Lower lobe of right lung (tissue), 2 donors: ENCODE measurements at places on chromosomes 1 and 21. TPM values are rescaled to one million over a fixed set of nuclear protein-coding genes. Genes with fewer than 3 reads are reported as not detected.

DNA sequence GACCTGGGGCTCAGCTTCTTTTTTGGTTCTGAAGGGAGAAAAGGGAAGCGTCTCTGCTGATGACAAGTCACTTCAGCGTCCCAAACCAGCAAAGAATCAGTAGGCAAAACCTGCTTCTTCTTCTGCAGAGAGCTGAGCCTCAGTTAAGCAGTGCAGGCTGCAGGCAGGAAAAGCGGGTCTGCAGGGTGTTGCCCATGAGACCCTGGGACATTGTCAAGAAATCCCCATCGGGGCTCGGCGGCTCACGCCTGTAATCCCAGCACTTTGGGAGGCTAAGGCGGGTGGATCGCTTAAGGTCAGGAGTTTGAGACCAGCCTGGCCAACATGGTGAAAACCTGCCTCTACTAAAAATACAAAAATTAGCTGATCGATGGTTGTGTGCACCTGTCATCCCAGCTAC lies 16.7 kb downstream of the CLDN14 start:
- no peak for DNase-seq

- peak; percentile 55 for DNase-seq
These were observed 615 bp downstream of the GPR161 start for GRCh38 chr1:168135921-168136708.

OR2T11 gene
- not detected for total RNA-seq

GRCh38 chr1:153623101-153623500 lies 4.2 kb downstream of the S100A13 start:
- DNase-seq, result no peak

- DNase-seq, result peak; percentile 35
These were observed 16.0 kb downstream of the MORN1 start for GRCh38 chr1:2375246-2375922.

- no peak for DNase-seq
These were observed 169.8 kb downstream of the DAB1 start for GRCh38 chr1:57254022-57254421.

DNA sequence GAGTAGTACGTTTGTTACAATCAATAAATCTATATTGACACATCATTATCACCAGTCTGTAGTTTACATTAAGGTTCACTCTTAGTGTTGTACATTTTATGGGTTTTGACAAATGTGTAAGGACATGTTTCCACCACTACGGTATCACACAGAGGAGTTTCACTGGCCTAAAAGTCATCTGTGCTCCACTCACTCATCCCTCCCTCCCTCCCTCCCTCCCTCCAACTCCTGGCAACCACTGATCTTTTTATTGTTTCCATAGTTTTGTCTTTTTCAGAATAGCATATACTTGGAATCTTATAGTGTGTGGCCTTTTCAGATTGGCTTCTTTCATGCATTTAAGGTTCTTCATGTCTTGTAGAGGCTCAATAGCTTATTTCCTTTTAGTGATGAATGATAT lies 44.1 kb upstream of the RHOU start:
- DNase-seq, result no peak

DNA sequence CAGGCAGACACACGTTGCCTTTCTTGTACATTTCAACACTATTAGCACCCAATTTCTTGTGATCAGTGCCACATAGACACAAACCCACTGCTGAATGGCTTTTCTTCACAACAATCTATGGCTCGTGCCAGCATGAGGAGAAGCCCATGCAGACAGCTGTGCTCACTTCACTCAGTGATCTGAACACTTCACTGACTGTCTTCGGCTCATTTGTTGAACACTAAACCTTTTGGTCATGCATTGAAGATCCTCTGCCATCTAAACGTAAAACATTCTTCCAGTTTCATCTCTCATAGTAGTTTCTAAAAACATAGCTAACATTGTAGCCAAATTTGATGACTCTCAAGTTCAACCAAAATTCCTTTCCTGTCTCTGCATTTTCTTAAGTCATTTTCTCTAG lies 331.0 kb upstream of the ZP4 start:
- DNase-seq, result no peak
